ENCODE measurements at places on chromosomes 5 and 9.
A peak's percentile ranks its signal among the peaks of the same experiment; 100 is the strongest.

GRCh38 chr5:179599566-179599965, 23.9 kb downstream of the HNRNPH1 start:
- no peak for DNase-seq

DNA sequence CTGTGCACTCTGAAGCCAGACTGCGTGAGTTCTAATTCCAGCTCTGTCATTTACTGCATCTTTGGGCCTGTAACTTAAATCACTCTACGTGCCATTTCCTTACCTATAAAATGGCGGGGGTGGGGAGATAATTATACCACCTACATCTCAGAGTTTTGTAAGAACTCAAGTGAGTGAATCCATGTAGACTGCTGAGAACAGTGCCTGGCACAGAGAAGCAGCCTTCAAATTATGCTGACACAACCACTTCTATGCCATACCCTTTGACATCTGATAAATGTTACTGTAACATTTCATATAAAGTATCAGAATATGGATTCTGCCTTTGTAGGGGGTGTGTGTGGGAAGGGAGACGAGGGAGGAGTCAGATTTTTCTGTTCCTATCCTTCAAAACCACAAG, 27.7 kb downstream of the ELAVL2 start:
- DNase-seq = no peak

DNA sequence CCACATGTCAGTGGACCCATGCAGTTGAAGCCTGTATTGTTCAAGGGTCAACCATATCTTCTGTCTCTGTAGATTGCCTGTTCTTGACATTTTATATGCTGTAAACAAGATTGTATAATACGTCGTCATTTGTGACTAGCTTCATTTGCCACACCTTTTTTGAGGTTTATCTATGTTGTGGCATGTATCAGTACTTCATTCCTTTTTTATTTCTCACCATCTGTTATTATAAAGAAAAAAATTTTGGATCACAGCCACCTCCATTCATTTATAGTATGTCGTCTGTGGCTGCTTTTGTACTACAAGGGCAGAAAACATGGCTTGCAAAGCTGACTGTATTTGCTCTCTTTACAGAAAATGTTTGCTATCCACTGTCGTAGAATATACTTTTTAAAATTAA, 72.4 kb downstream of the TEK start:
- DNase-seq = no peak

DNA sequence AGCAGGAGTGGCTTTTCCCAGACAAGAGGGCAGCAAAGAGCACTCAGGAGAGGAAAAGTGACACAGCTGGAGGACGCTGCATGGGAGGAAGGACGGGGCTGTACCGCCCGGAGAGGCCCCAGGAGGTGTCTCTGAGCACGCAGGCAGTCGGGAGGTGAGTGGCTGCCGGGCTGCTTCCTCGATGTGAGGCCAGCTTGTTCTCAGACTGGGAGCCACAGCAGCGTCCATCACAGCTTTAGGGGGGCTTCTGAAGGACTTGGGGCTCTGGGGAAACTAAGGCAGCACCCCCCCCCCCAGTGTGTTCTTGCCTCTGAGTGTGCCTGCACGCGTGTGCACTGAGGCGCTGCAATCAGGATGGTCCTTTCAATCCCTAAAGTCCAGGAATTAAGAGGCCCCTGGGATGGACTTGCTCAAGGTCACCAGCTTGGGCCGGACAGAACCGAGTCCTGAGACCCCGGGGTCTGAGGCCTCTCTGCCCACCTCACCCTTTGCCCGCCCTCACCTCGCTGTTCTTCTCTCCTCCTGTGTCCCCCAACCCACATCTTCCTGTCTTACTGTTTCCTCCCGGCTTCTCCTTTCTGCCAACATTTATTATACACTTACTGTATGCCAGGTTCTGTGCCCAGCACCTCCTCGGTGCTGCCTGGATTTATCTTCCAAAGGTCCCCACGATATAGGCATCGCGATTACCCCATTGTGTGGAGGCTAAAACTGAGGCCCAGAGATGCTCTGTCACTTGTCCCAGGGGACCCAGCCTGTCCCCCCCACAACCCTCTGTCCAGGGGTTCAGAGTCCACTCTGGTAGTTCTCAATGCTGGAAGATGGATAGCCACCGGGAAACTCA, 32.9 kb downstream of the FAM163B start:
- DNase-seq = no peak

GRCh38 chr9:135067096-135067710, 20.3 kb upstream of the OLFM1 start:
- DNase-seq = no peak

GRCh38 chr5:969408-969839, 39.2 kb upstream of the NKD2 start:
- DNase-seq = no peak

DNA sequence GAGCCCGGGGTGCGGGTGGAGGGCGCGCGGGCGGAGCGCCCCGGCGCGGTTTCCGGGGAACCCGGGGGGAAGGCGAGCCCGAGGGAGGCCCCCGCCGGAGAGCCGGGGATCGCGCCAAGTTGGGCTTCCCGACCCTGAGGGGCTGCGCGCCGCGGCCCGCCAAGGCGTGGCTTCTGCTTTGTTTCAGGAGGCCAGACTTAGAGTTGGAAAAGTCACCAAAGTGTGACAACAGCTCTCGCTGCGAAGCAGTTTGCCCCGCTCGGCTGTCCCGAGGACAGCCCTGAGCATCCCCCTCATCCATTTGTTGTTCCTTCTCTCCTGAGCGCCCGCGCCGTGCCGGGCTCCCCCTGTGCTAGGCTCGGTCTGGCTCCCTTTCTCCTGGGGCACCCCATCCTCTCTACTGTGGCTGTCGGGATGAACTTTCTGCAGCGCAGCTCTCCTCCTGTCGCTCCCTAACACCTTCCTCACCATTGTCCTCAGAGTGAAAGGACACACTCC, 410 bp downstream of the GLIPR2 start:
- peak; percentile 68 for DNase-seq

GRCh38 chr5:37214550-37214949, 34.6 kb downstream of the CPLANE1 start:
- no peak for DNase-seq

DNA sequence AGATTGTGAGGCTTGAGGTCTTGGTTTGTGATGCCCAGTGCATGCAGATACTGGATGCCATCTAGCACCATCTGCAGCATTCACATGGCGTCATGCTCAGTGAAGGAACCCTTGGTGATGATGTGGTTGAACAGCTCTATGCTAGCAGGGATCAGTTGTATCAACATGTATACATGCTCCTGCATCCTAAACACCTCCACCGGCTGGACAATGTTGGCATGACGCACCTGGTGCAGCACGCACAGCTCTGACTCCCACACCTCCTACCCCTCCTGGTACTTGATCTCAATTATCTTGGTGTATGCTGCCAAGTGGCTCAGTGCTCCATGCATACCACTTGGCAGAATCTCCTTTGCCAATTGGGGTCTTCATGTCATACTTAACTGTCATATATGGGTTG, 49.1 kb downstream of the MTREX start:
- no peak for DNase-seq

- no peak for DNase-seq
Measured at GRCh38 chr5:72205431-72206009, 98.2 kb downstream of the MAP1B start.

DNA sequence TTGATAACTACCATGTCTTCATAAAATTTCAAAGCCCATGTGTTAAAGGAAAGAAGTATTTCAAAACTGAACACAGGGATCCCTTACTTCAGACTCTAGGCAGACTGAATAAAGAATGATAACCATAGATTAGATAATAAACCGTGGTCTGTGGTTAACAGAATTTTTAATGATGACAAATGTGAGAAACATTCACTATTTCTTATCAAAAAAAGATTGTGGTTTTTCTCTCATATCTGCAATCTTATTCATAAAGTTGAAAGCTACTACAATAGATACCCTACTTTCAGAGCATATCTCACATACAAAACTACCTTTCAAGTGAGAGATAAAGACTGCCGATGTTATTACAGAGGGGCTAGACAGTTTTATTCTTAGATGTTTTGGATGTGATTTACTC, 816.8 kb upstream of the DMAC1 start:
- DNase-seq = no peak

- no peak for DNase-seq
Measured at GRCh38 chr5:143837306-143837848, 25.4 kb downstream of the HMHB1 start.

- peak; percentile 75 for DNase-seq
Measured at GRCh38 chr9:86721843-86722705, 225.2 kb downstream of the GAS1 start.

- no peak for DNase-seq
Measured at GRCh38 chr5:103532086-103532734, 30.4 kb downstream of the NUDT12 start.

GRCh38 chr9:806285-807156, 35.0 kb upstream of the DMRT1 start:
- no peak for DNase-seq

GRCh38 chr9:137461663-137462395, 2.7 kb upstream of the NSMF start:
- no peak for DNase-seq

- no peak for DNase-seq
Measured at GRCh38 chr9:90025816-90026215, 421.0 kb downstream of the GADD45G start.

GRCh38 chr9:76474419-76474818, 15.4 kb downstream of the GCNT1 start:
- DNase-seq = no peak

All from tibial artery (tissue), 4 donors.